ENCODE measurements at places on chromosomes 13 and 19.
A peak's percentile ranks its signal among the peaks of the same experiment; 100 is the strongest.

GRCh38 chr13:93325303-93326233 is 99.0 kb downstream of the GPC6 start:
- no peak for DNase-seq

DNA sequence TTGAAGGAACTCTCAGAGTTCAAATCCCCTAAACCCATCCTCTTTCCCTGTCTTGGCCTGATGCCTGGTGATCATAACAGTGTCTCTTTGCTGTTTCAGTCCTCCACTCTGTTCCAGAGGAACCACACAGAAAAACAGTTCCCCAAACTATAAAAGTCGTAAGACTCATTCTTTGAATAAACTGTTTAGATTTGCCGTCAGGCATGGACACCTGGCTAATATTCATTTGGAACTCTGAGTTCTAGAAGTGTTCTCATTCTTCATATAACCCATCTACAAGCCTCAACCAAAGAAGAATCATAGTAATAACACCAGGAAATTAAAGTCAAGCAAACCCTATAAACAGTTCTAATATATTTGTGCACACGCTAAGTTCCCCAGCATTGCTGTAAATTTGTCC is 37.7 kb upstream of the ABCC4 start:
- no peak for DNase-seq

DNA sequence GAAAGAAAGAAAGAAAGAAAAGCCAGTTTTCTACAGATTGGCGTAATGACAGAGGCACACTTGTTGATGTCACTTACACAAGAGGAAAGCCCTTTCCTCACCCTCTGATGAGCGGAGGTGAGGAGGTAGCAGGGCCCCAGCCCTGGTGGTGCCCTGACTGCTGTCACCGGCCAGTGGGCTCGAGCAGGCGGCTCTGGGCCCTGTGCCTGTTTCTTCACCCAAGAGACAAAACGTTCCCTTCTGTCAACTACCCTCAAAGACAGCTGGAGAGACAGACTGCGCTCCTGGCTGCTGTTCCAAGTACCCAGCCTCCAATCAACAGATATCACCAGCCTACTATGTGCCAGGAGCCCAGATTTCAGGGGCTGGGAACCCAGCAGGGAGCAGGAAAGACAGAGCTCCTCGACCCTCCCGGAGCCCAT is 10.1 kb downstream of the EPS15L1 start:
- DNase-seq, result no peak

DNA sequence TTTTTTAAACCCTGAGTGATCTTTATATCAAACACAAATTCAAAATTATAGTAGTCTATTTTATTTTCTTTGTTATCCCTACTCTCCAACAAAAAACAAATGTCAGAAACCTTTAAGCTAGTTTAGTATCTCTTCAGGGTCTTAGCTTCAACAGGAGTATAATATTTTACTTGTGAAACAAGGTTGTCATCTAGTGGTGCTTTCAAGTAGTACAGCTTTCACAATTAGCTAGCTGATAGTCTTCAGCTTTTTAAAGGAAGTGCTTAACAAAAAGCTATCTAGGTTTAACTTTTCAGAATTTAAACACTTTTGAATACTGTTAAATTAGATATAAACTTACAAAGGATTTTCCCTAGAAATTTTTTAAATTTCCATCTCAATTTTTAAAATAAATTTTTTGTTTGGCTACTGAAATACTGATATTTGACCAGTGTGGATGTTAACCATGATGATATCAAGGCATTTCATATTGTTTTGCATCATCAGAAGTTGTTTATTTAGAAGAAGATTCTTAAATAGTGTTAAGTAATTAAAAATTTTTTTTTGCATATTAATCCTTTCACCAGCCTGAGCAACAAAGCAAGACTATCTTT is 34.2 kb downstream of the TDRD3 start:
- DNase-seq, result peak; percentile 55

DNA sequence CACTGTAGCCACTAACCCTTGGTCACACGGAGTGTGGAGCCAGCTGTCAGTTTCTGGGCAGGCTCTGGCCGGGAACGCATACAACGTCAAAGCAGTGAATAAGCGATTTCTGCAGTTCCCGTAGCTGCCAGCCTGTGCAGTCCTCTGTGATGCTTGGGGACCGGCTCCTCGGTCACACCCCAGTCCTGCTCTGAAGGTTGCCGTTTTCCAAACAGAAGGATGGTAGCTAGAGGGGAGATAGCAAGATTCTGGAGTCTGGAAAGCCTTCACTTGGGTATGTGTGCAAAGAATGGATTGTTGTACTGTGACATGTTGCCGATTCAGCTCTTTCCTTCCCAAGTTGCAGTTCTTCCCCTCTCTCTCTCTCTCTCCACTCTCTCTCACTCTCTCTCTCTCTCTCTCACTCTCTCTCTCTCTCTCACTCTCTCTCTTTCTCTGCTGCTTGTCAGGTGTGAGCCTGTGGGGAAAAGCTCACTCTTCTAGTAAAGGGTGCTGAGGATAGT is 38.7 kb upstream of the C1QTNF9 start:
- no peak for DNase-seq

DNA sequence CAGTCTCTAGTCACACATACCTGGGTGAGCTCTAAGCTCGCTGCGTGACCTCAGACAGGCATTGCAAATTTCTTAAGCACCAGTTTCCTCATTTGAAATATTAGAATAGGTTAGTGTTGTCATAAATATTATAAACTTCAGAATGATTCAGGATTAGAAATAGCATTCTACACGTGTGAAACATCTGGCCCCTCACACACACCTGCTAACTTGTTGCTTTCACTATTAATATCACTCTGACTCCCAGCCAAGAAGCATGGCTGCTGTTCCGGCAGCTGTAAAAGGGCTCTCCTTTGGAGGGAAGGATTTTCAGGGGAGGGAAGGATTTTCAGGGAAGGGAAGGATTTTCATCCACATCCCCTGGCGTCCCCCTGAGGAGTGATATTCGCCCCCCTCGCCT is 161.3 kb upstream of the GPR12 start:
- DNase-seq, result no peak

DNA sequence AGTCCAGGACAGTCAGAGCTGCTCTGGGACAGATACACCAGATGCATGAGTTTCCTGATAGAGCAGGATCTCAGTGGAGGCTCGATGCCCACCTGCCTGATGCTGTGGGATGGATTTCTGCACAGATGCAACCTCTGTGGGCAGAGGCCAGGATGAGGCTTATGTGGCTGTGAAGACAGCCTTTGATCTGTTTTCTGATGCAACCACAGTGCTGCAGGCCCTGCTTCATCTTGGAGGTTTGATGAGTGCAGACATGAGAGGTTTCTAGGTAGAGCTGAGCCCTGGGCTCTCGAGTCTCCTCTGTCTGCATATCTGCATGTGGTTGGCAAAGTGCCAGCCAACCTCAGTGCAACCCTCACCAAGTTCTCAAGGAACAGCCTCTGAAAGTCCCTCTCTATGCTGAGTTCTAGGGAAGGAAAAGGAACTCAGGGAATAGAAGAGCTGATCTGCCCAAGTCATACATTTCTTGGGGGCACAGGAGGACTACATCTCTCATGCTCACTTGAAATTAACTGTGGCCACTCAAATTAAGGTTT is 23.1 kb upstream of the TSHZ3 start:
- no peak for DNase-seq

DNA sequence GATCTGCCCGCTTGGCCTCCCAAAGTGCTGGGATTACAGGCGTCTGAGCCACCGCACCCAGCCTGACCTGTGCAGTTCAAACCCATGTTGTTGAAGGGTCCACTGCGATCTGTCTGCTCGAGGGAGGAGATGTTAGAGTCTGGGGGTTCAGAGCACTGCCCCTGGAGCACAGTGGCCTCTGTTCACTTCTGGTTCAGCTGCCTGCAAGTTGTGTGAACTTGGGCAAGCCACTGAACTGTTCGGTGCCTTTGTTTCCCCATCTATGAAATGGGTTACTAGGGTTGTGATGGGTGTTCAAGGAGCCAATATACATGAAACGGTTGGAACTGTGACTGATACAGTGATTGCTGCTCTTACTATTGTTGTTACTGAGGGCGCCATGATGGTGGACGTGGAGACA is 1.7 kb downstream of the PLIN5 start:
- DNase-seq, result no peak

DNA sequence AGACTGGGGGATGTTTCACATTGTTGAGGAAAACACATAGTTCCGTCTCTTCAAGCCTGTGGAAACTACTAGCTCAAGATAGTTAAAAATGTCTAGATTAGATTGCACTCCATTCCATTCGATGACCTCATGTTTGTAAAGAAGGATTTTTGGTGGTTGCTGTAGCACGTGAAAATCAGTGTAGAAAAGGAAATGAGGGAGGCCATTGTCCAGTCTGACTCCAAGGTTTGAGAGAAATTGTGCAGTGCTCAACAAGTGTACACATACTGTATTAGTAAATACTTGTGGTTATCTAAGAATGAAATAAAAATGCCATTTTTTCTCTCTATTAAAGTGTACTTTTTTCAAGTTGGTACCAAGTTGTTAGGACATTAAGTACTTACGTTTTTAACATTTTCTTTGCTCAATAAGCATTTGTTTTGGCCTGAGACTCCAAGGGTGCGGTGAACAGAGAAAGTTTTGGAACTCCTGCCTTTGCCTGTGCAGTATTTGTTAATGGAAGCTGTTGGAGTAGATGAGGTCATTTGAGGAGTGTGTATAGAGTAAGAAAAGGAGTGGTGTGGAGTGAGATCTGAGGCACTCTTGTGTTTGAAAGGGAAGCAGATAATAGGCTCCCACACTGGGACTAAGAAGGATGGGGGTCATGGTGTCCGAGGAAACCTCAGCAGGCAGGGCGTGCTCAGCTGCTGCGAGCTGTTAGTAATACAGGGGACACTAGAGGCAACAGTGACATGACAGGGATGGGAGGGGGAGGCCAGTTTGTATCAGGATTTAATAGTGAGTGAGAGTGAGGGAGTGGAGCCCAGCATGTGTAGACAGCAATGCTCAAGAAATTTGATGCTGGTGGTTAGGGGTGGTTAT is 4.4 kb downstream of the WASF3 start:
- DNase-seq, result no peak

DNA sequence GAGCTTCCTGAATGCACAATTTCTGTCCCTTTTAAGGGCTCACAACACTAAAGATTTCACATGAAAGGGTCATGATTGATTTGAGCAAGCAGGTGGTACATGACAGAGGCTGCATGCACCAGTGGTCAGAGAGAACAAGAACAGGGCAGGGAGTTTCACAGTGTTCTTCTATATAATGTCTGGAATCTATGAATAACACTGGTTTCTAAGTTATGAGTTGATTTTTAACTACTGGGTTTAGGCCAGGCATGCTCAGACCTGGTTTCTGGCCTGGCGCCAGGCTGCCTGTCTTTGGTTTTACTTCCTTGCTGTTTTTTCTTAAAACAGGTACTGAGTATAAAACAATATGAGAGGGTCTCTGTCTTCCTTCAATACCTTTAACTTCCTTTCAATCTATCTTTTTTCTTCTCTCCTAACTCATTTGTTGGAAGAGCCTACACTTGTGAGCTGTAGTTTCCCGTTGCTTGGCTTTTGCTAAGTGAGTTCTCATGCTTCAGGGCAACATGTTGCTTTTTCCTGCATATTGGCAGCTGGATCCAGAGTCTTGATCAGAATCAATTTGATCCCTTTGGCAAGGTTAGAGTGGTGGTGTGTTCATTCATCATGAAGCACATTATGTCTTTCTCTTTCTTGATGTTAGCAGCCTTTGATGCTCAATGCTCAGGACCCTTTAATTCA is 38.5 kb upstream of the FGF14 start:
- DNase-seq, result no peak

DNA sequence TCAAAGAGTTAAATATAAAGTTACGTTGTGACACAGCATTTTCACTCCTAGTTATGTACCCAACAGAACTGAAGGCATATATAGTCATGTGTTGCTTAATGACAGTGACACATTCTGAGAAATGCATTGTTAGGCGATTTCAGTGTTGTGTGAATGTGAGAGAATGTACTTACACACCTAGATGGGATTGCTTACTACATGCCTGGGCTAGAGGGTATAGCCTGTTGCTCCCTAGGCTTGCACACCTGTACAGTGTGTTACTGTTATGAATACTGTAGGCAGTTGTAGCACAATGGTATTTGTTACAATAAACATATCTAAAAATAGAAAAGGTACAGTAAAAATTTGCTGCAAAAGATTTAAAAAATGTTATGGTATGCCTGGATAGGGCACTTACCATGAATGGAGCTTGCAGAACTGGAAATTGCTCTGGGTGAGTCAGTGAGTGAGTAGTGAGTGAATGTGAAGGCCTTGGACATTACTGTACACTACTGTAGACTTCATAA is 89.2 kb downstream of the DHRS12 start:
- DNase-seq, result no peak

DNA sequence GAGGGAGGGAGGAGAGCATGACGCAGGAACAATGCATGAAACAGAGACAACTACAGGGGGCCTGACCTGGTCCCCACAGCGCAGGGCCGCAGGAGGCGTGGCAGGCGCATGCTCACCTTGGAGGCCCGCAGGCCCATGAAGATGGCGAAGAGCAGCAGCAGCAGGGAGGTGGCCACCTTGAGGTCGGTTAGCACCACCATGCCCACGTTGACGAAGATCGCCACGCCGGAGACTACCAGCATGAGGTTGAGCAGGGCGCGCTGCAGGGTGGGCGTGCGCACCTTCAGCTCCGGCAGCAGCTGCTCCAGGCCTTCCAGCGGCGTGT is 17.0 kb downstream of the EMP3 start:
- DNase-seq, result no peak

DNA sequence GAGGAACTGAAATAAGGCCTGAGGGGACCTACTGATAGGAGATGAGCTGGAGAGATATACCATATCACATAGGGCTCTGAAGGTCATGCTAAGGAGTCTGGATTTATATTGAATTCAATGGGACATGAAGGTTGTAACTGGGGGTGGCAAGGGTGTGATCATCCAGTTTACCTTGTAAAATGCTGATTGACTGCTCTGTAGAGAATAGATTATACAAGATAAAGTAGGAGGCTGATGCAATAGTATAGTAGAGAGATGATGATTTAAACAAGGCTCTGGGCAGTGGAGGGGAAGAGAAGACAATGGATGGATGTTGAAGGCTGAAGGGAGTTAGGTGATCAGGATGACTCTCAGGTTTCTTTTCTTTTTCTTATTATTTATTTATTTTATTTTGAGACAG is 18.0 kb upstream of the PAN3 start:
- no peak for DNase-seq

GRCh38 chr19:8120636-8121480 is 28.5 kb downstream of the FBN3 start:
- no peak for DNase-seq

DNA sequence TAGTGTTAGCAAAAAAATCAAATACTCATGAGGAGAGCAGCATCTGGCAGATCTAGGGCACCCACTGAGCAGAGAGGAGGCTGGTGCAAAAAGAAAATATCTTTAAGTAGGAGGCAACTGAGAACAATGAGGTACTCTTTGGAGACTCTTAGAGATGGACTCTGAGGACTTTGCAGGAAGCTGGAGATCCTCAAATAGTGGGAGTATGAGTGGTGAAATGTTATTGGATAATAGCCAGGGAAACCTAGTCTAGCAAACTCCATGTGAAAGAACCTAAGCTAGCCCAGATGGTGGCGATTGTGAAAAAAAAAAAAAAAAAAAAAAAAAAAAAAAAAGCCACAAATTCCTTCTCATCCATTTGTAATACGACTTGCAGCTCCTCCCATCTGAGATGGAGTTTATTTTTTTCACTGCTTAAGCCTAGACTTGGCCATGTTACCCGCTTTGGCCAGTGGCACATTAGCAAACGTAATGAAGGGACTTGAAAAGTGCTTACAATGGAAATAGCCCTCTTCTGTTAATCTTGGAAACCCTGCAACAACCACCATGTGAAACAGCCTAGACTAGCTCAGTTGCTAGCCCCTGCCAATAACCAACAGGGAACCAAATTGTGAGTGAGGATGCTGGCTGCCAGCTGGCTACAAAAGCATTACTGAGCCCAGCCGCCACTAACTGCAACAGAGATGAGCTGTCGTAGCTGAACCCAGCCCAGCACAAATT is 476.2 kb downstream of the KLF12 start:
- DNase-seq, result peak; percentile 9

GRCh38 chr13:48636550-48636949 is 17.2 kb upstream of the CYSLTR2 start:
- DNase-seq, result no peak
